ACHN (cell line): ENCODE measurements at places on chromosomes 3 and 15.

DNA sequence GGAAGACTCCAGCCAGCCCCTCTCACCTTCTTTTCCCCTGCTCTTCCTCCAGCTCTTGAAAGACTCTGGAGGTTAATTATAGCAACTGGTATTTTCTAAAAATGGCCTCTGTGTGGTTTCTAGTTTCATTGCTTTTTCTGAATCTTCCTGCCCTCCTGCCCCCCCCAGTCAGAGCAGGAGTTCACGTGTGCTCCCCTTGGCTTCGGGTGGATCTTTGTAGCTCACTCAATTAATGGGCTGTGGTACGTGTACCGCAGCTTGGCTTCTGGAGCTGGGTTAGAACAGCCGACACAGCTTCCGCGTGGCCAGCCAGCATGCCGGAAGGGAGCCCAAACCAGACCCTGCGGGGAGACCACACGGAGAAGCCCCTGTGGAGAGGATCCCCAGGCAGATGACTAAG is 31.5 kb downstream of the TM2D3 start:
- DNase-seq, result no peak

DNA sequence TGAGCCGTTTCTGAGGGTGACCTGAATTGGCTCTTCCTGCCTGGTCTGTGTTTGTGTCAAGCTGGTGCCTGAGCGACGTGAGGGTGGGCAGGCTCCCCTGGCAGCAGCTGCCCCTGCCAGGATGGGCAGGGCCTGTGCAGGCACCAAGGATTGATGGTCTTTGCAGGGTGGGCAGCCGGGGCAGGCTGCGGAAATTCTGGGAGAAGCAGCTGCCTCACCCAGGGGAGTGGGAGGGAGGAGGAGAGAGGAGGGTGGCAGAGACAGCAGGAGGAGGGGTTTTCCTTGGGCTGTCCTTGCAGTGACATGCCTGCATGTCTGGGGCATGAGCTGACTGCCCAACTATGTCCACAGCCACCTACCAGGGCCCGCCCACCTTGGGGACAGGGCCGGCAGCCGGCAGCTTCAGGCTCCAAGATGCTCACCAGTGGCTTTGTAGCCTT is 27.9 kb upstream of the SLC6A6 start:
- DNase-seq, result no peak

- DNase-seq, result no peak
Measured at GRCh38 chr3:195698647-195699387, 22.0 kb upstream of the MUC20 start.

DNA sequence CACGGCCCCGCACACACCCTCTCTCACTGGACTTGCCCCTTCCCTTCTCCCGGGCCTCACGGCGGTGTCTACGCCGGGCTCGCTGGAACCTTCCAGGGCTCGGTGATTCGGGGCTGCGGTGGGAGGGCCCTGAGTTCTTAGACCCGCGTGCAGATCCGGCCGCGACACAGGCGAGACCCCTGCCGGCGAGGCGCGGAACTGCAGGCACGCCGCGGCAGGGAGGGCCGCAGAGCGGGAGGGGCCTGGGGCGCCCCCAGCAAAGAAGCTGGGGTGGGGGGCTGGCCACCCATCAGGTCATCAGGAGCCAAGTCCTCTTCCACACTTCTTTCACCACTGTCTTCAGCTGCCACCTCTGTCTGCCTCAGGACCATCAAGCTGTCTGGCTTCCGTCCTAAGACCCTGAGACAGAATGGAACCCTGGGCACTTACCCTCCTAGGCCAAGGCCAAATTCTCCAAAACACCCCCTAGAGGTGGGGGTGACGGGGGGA is 164.5 kb downstream of the XXYLT1 start:
- peak; percentile 45 for DNase-seq

GRCh38 chr15:92580521-92580920 is 75.1 kb downstream of the FAM174B start:
- no peak for DNase-seq

DNA sequence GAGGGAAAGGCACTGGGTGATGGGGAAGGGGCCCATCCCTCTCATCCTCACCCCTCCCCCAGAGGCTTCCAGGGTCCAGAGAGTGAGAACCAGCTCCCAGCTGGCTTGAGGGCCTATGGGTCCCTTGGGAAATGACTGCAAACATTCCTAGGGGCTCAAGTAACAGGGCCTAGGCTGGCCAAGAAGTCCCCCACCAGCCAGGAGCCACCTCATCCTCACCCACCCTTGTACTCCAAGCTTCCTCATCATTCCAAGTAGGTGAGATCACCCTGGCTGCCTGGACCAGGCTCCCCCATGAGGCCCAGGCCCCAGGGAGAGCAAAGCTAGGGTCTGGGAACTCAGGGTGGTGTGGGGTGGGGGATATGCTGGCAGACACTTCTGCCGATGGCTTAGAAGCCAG is 14.8 kb downstream of the LOXL1 start:
- peak; percentile 59 for DNase-seq

DNA sequence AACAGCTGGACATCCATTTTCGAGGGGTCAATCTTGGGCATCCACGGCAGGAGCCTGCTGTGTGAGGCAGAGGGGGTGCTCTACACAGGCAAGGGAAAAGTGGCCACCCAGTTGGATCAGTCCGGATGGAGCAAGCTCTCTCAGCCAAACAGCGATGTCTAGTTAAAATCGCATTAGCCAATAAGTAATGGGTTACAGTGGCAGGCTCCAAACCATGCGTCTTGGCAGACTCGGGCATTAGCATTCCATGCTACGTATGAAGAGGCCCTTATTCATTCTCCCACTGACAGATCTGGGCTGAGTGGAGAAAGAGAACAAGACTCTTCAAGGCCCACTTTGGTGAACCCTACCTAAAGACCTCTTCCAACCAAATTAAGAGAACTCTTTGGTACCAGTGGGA is 49.3 kb downstream of the CCNB2 start:
- DNase-seq, result no peak

- no peak for DNase-seq
Measured at GRCh38 chr3:71262364-71263265, 320.9 kb downstream of the FOXP1 start.

GRCh38 chr3:48536785-48537184 is 19.8 kb downstream of the PFKFB4 start:
- no peak for DNase-seq

DNA sequence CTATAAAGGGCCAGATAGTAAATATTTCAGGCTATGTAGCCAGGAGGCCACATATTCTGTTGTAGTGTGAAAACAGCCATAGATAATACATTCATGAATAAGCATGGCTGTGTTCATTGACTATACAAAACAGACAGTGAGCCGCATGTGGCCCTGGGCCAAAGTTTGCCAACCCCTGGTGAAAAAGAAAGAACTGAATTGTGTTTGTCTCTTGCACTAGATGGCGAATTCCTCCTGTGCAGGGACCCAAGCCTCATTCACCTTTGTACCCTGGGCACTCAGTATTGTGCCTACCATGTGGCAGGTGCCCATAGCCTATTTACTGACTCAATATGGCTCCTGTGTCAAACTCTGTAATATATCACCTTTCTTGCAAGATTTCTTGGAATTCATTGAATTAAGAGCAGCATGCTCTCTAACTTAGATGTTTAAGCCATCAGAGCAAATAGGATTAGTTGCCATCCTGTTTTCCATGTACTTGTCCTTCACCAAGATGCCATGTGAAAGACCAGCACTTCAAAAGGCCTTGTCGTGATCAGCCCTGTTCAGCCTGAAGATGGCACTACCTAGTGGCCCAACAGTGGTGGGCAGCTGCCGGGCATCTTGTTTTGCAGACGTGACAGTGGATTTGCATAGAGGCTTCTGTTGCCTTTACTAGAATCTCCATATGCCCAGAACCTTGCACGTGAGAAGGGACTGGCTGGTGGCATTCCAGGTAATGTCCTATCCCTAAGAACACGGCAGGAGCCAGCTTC is 50.9 kb upstream of the CMTM7 start:
- no peak for DNase-seq

- DNase-seq, result no peak
Measured at GRCh38 chr3:20480786-20481365, 294.9 kb upstream of the SGO1 start.

DNA sequence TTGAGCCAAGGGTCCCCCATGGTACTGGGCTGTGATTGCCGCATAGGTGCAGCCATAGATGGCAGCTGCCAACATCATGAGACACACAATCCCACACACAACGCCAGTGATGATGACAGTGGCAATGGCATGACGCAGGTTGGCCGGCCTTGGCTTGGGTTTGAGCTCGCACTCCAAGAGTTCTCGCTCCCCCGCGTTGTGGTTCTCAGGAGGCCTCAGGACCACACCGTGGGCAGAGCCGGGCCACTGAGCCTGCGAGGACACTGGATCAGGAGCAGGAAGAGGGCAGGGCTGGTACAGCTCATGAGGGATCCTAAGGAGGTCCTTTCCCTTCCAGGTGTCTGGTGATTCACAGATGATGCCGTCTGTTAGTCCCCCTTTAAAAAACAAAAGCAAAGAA is 9.3 kb downstream of the LRTM1 start:
- no peak for DNase-seq

DNA sequence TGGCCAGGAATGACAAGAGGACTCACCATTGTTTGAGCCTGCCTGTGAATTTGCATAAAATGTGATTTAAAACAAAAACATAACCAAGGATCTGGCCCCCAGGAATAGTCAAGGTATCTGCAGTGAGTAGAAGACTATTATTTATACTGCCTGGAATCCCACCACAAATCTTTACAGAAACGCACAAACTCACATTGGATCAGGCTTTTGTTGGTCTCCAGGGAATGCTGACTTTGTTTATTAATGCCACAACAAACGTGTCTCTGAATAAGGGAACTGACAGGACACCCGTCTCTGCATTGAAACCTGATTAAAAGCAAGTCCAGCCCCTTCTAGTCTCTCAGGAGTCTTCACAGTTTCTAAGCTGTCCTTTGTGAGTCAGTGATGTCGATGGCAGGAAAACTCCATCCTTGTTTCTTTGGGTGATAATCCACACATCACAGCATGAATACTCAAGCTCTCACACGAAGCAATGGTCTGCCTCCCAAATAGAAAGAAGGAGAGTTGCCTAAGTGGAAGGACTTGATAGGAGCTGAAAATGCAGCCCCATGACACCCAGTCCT is 37.7 kb downstream of the CLDN18 start:
- no peak for DNase-seq

DNA sequence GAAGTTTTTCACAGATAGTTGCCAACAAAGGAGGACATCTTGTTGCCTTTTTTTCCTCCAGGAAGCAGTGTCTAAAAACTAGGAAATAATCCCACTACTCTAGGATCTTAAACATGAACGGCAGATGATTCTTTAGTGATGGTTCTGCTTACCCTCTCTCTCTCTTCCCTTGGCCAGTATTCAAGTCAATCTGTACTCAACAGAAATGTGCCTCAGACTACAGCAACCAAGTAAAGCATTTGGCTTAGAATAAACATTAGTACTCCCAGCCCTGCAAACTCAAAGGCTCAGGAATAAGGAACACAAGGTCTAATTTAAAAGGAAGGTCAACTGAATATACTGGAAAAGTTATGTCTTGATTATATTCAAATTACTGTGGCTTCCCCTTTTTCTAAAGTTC is 8.7 kb downstream of the NPTN start:
- DNase-seq, result no peak

- DNase-seq, result no peak
Measured at GRCh38 chr3:54696313-54696712, 231.5 kb downstream of the LRTM1 start.

GRCh38 chr3:4665197-4665596 is 172.0 kb downstream of the ITPR1 start:
- no peak for DNase-seq

DNA sequence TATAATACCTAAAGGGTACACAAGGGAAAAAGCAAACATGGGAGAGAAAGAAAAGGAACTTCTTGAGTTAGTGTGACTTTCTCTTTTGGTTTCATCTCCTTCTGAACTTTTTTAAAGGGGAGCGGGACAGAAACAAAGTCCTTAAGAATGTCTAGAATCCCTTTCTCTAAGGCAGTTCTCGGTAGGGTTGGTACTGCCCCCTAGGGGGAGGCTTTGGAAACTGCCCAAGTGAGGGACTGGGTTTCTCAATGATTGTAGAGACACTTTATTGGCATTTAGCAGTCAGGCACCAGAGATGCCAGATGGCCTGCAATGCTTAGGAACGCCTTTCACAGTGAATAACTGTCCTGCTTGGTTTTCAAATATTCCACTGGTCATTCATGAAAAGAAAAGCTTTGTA is 172.7 kb downstream of the WDR72 start:
- peak; percentile 52 for DNase-seq

- DNase-seq, result no peak
Measured at GRCh38 chr3:54917862-54918261, 10.0 kb downstream of the LRTM1 start.

DNA sequence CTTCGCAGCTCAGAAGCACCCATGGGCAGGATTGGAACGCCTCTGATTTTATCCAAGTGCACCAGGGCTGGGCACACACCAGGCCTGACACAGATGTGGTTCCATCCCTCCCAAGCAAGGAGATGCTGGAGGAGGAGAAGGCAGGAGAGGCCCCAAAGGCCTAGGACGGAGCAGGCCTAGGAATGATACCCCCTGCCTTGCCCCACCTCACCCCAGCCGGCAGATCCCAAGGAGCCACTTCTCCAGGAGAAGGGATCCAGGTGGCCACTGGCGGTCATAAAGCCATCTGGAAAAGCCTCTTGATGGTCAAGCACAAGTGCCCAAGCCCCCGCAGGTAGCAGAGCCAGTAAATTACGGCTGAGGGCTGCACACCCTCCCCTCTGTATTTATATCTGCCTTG is 211.8 kb downstream of the TBC1D2B start:
- DNase-seq, result no peak

GRCh38 chr15:57352535-57353316 is 23.6 kb upstream of the CGNL1 start:
- DNase-seq, result no peak

GRCh38 chr3:35965908-35966307 is 326.6 kb downstream of the ARPP21 start:
- peak; percentile 43 for DNase-seq

DNA sequence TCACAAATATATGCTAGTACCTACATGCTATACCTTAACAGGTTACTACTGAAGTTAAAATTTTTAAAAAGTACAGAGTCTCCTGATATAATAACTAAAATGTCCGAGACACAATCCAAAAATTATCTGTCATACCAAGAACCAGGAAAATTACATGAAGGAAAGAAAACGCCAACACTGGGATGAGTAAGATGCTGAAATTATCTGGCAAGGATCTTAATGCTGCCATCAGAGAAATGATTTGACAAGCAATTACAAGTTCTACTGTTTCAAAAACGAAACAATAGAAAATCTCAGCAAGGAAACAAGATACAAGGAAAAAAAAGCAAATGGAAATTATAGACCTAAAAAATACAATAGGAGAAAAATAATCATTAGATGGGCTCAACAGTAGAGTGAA is 92.5 kb downstream of the UBE3A start:
- DNase-seq, result no peak

DNA sequence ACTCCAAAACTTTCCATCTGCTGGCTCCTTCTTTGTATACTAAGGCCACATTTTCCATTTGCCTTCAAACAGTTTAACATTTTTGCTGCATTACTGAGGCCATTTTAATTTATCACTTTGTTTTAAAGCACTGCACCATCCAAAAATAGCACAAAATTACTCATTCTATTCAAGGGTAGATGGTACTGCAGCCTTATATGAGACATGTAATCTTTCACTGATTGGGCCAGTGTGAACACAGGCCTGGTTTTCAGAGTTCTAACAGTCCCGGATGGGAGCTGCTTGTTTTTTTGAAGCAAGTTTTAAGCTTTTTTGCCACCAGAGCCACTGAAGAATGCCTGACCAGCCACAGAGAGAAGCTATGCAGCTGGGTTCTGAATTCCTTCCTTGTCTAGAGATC is 172.3 kb upstream of the TSC22D2 start:
- DNase-seq, result peak; percentile 9

- no peak for DNase-seq
Measured at GRCh38 chr3:56633602-56634535, 49.2 kb downstream of the TASOR start.
